ENCODE measurements at places on chromosomes 1 and 21.

DNA sequence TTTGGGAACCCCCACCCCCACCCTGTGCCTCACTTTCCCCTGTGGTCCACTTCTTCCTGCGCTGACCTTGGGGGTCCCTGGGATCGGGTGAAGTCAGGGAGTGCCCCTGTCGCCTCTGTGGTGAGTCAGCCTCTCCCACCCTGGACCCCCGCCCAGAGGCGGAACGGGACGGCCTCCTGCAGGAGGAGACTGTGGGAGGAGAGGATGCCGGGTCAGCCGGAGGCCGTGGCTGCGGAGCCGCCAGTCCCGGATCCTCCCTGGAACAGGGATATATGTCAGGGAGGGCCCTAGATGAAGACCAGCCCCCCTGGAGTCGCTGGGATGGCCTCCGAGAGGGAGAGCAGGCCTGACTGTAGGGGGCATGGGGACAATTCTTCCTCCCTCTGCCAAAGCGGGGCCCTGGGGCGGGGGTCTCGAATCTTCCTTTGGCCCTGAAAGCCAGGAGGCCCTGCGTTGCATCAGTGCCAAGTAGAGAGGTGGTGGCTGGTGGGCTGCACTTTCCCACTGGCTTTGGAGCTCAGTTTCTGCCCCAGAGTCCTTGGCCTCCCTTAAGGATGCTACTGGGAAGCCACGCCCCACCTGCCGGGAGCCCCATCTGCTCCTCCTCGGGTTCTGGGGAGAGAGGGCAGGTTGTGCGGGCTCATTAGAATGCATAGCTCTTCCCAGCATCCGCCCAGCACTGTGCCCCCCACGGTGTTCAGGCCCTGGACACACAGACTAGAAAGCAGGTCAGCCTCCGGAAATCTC lies 930 bp downstream of the ARHGEF10L start:
- DNase-seq: peak; percentile 39

DNA sequence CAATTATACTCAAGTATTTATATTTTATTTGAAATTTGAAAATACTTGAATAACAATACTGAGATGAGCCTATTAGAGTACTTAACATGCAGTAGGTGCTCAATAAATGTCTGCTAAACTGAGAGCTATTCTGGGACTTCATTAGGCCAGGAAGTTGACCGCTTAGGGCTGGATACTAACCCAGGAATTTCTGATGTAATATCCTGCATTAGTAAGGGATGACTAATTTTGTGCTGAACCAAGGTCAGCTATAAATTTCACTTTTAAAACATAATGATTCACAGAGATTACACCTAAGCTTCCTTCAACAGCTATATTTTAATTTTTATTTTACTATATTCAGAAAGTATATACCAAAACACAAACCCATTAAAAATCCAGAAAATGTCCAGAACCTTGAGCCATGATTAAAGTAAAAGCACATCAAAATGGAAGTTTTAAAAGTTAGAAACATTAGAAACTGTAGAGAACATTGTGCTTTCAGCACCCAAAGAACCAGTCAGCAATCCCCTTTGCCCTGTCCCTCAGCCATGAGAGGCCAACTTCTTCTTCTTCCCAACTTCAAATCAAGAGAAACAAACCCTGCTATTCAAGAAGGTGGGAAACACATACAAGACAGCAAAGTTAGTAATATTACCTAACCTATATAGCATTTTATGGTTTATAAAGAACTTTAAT lies 35.4 kb downstream of the WNT2B start:
- no peak for DNase-seq

DNA sequence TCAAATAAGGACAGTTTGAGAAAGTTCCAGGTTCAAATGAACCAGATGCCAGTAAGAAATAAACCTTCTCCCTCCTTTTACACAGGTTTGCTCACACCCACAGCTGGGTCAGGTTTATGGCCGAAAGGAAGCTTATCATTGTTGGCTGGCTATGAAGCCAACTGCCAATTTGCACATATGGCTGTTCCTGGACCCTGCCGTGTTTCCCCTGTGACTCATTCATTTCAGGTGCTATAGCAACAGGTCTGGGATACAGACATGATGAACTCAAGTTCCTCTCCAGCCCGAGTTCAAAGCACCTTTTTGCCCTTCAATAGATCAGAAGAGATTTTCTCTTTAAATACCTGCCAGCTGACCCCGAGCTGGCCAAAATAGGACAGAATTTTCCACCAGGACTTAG lies 134.4 kb upstream of the SMYD2 start:
- DNase-seq: no peak

DNA sequence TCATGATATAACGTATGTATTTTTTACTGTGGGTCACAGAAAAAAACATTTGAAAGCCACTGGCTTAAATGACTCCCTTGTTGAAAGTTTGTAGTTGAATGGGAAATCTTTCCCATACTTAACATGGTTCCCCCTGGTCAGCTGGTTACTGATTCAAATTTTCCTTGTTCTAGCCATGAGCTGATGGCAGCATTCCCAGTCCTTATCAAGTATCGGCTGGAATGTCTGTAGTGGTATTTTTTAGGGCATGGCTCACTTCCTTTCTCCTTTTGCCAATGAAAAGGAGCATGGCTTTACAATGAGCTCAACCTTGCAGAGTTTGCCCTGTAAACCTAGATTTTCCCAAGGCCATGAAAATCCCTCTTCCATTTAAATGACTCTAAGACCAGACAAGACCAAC lies 55.7 kb downstream of the GIPC2 start:
- DNase-seq: no peak

- no peak for DNase-seq
Measured at GRCh38 chr1:247517795-247518612, 18.2 kb downstream of the OR2C3 start.

DNA sequence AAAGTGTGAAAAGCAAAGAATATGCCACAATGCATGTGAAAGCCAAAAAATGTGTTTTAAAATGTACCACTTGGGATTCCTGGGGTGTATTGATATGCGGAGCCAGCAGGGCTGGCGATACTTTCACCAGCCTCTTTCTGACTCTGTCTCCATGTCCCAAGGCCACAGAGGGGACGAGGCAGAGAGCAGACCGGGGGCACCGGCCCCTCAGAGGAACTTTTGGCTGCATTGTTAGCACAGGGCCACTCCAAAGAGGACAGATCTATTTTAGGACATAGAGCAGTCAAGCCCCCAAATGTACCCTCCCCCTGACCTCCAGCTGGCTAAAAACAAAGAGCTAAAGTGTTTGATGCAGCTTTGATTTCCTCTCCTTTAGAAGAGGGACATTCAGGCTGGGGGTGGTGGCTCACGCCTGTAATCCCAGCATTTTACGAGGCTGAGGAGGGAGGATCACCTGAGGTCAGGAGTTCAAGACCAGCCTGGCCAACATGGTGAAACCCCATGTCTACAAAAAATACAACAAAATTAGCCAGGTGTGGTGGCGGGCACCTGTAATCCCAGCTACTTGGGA lies 25.6 kb upstream of the ZNF436 start:
- DNase-seq: no peak
